ENCODE measurements at places on chromosomes 5 and 9.

- DNase-seq: no peak
Observed at GRCh38 chr5:10173716-10174115, 76.0 kb downstream of the ATPSCKMT start.

DNA sequence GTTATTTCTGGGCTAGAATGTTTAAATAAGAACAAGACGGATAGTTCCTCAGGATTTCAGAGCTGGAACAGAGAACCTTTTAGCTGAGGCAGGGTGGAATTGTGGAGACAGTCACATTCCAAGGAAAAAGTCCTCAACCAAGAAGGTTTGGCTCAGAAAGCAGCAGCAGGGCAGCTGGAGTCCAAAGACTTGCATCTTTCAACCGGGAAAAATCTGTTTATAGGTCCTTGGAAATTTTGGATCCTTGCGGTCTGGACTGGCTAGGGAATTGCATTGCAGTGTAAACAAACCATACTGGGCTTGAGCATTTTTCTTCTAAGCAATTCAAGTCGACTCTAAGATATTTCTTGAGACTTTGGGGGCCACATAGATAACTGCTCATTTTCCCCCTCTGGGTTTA, 40.8 kb upstream of the HMHB1 start:
- no peak for DNase-seq

- DNase-seq: no peak
Observed at GRCh38 chr5:107661038-107661649, 9.6 kb downstream of the EFNA5 start.

DNA sequence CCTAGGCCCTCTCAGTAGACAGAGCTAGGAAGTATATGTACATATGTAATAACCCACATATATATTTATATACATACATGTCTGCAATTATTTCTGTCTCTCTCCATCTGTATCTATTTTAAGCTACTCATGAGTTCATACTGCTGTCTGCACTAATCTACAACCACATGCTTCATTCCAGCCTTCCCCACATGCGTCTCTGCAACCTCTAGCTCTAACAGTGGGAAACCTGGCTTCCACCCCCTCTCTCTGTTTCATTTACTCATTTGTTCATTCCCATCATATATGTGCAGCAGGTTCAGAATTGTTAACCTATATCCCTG, 23.3 kb downstream of the DCANP1 start:
- DNase-seq: no peak

DNA sequence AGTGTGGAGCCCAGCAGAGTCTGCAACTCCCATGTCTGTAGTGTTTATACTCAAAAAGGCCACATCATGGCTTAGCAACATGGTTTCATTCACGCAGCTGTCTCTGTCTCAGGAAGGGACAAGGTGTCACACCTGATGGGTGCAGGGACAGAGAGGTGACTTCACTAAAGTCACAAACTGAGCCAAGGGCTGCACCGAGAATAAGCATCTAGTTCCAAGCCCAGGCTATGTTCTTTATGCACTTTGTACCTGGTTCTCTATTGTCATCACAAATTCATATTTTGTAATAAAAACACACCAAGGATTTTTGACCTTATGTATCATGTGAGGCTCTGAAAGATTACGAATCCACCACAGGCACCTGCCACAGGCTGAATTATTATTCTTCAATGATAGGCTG, 64.9 kb upstream of the STK32A start:
- no peak for DNase-seq

DNA sequence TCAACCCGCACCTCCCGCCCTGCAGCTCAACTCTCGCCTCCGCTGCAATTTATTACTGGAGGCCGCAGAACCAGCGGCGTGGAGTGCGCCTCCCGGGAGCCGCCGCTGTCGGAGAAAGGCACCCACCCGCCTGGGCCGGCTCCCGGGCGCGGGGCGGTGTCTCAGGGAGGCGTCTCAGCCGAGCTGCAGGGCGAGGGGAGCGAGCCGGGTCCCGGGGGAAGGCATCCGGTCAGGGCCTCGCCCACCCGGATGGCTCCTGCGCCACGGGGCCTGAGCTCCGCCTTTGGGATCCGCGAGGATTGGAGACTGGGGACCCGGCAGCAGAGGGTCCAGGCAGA, 32.9 kb downstream of the TSPAN17 start:
- DNase-seq: no peak

DNA sequence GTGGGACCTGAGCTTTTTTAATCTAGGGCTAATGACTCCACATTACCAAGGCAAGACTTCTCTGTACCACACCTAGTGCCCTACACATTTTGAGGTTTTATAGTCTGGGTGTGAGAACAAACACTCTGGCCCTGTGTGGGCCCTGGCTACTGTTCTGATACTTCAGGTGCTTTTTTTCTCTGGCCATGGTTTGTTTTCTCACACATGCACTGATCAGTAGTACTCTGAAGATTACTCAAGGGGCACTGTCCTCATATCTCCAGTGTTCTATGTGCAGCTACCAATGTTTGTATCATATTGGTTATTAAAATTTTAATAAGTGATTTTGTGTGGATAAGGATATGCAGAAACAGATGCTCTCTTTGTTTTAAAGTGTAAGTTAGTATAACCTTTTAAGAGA, 5.9 kb upstream of the C9orf40 start:
- DNase-seq: no peak

GRCh38 chr5:111472096-111472495, 40.2 kb downstream of the STARD4 start:
- no peak for DNase-seq

- DNase-seq: no peak
Observed at GRCh38 chr5:125056671-125057485, 310.4 kb upstream of the ZNF608 start.

DNA sequence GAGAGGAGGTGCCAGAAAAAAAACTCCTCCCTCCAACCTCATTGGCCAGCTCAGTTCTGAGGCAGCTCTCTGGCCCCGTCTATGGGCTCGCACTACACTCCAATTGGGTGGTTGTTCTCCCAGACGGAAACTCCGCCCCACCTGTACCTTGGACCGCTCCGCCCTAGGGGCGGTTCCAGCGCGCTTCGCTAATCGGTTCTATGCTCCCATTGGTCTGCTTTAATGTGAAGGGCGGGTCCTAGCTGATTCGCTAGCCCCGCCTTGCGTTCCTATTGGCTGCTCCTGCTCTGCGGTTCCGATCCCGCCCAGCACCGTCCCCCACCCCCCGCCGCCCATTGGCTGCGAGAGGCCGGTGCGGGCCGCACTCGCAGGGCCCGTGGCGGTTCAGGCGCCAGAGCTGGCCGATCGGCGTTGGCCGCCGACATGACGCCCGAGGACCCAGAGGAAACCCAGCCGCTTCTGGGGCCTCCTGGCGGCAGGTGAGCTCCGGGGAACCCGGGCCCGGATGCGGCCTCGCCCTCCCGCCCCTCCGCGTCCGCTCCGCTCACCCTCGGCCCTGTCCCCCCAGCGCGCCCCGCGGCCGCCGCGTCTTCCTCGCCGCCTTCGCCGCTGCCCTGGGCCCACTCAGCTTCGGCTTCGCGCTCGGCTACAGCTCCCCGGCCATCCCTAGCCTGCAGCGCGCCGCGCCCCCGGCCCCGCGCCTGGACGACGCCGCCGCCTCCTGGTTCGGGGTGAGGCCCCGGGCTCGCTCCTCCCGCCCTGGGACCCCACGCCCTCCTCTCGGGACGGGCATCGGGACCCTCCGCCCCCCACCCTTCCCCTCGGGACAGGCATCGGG, at the start of gene SLC2A8:
Gene SLC2A8, plus strand, starts transcription at position 362 of the 838 bp plus-strand sequence. Its CDS starts 62 bp downstream, at position 424.
- DNase-seq: peak; percentile 98

- DNase-seq: no peak
Observed at GRCh38 chr9:104934691-104935500, 6.9 kb upstream of the ABCA1 start.

DNA sequence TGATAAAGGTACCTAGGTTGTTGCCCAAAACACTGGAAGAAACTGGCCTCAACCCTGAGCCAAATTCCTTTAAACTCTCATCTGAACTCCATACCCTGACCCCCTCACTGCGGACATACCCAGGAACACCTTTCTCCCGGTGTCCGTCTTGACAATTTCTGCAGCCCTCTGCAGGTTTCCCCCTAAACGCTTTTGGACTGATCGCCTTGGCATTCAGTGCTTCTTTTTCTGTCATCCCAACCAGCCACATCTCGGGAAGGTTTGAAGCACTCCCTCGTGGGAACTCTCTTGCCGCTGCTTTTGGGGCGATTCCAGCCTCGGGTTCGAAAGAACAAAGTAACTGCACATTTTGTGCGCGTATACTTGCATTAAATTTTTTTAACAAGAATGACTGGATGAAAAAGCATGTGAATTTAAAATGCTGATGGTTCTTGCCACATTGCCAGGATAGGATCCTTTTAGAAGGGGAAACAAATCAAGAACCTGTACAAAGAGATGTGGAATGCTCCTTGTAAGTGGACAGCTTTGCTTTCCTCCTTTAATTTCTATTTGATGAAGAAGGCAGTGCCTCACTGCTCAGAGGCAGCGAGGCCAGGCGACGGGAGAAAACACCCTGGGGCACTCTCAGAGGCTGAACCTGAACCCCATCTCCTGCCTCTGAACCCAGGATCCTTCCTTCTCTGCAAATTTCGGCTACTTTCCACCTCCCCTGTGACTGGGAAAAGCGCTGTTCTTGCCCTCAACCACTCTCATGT, 615 bp downstream of the PSMD5 start:
- no peak for DNase-seq

GRCh38 chr5:54463713-54464112, 8.2 kb downstream of the HSPB3 start:
- no peak for DNase-seq

DNA sequence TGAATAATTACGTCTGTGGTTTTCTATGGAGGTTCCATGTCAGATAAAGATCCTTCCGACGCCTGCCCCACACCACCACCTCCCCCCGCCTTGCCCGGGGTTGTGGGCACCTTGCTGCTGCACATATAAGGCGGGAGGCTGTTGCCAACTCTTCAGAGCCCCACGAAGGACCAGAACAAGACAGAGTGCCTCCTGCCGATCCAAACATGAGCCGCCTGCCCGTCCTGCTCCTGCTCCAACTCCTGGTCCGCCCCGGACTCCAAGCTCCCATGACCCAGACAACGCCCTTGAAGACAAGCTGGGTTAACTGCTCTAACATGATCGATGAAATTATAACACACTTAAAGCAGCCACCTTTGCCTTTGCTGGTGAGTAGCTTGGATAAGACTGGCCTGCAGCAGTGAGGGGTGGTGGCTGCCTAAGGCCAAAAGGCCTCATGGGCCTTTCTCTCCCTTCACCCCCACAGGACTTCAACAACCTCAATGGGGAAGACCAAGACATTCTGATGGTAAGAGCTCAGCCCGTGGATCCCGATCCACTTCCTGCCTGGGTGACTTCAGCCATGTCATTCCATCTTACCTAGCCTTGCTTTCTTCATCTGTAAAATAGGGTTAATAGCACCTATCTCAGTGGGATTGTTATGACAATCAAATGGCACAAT, at the start of gene IL3:
Gene IL3, plus strand, starts transcription at position 155 of the 661 bp plus-strand sequence. Its CDS starts 52 bp downstream, at position 207.
- no peak for DNase-seq

DNA sequence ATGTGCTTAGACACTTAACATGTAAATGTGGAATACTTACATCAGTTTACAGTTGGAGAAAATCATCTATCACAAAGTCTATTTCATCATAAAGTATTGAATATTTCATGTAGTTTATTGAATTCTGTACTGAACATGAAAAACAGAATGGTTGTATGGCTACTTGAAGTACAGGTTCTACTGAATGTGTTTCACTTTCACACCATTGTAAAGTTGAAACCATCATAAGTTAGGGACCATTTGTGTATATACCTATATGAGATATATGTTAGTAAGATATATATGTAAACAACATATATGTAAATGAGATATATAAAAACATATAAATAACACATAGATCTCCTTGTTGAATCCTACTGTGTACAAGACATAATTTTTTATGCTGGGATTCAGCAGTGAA, 63.0 kb upstream of the TAF11L2 start:
- DNase-seq: no peak

DNA sequence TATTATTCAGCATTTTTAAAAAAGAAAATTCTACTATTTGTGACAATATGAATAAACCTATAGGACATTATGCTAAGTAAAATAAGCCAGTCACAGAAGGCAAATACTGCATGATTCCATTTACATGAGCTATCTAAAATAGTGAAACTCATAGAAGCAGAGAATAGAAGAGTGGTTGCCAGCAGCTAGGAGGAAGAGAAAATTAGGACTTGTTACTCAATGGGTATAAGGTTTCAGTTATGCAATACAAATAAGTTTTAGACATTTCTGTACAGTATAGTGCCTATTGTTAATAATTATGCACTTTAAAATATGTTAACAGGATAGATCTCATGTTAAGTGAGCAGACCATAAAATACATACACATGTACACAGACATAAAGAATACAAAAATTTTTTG, 73.8 kb upstream of the SPINK5 start:
- no peak for DNase-seq

- no peak for DNase-seq
Observed at GRCh38 chr5:95739857-95740256, 8.7 kb downstream of the RHOBTB3 start.

GRCh38 chr5:97192580-97193354, 9.7 kb upstream of the RIOK2 start:
- DNase-seq: no peak

- DNase-seq: no peak
Observed at GRCh38 chr5:78501411-78502352, 141.3 kb downstream of the SCAMP1 start.

GRCh38 chr5:63025679-63026078, 447.1 kb downstream of the LRRC70 start:
- DNase-seq: no peak

DNA sequence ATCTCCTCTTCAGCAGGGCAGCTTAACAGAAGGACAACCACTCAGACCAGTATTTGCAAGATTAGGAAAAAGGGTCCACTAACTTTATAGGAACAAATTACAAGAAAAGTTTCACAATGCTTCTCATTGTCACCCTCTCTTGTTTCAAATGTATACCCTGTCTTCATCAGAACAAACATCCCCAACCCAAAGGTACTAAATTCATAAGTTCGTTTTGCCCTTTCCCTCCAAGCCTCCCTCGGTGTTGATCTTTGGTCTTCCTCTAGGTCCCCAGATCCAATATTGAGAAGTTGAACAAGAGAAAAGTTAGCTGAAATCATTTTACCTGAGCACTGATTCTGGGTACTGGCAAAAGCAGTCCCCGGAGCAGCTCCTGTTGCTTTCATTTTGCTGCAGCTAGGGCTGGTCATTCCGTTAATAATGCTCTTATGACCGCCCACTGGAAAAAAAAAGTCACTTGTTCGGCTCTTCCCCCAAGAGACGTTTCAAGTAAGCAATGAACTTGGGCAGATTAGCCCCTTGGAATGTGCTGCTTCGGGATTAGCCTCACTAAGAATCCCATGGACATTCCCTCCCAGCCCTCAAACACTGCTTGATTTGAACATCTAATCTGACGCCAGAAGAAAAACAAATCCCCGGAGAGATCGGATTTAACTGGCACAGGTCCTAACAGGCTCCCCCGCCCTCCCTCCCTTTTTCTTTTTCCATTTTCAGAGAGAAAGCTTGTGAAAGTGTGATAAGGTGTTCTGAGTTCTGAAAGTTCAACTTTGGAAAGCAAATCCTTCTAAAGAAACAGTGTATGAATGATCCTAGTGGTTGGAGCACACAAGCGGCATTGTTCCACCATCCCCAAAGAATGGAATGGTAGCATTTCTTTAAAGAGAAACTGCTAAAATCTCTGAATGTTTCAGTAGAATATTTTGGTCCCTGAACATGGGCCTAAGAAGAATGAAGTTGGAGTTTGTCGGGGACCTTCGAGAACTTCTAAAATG, 252.5 kb downstream of the TRPM3 start:
- peak; percentile 1 for DNase-seq

All from MG63 (cell line).